ENCODE measurements at places on chromosomes 1 and 21.
A peak's percentile ranks its signal among the peaks of the same experiment; 100 is the strongest.

GRCh38 chr1:153390938-153391710 lies at the start of gene S100A8:
S100A8 (minus strand) TSS chr1:153391073; CDS start chr1:153390535, 538 bp downstream.
- DNase-seq = no peak

- DNase-seq = no peak
These were observed 162.6 kb upstream of the IRF2BP2 start for GRCh38 chr1:234772345-234773147.

GRCh38 chr21:38774152-38774551 lies 31.6 kb upstream of the ETS2 start:
- DNase-seq = no peak

DNA sequence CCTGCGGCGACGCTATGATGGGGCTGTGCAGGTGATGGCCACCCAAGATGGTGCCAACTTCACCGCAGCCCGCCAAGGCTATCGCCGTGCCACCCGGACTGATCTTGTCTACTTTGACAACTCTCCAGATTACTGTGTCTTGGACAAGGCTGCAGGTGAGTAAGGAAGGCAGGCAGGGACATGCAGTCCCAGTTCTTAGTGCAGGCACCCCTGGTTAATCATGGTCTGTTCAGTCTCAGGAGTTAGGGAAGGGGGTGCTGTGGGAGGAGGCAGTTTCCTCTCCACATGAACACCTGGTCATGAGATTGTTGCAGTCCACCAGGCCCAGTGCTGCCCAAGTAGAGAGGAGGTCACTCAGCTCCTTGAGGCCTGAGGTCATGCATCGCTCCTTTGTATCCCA lies 8.5 kb downstream of the WNT2B start:
- no peak for DNase-seq

GRCh38 chr1:205142102-205142469 lies 20.3 kb upstream of the RBBP5 start:
- no peak for DNase-seq

DNA sequence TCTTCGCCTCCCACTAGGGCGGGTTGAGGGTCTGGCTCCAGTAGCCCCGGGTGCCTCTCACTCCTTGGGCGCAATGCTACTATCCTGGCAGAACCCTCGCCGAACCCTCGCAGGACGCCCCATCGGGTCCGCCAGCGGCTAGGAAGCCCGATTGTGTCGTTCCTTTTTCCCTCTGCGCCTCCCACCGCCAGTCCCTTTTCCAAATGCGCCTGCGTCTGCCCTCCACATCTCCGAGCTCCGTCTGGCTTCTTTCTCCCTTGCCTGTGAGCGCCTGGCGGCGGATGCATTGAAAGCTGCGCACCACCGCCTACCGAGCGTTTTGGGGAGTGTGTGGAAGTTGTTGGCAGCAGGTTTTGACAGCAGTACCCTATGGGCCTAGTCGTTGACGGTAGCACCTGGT lies 1.0 kb upstream of the DIRAS3 start:
- DNase-seq = no peak

GRCh38 chr1:207798847-207799246 lies 47.0 kb downstream of the CD46 start:
- no peak for DNase-seq

DNA sequence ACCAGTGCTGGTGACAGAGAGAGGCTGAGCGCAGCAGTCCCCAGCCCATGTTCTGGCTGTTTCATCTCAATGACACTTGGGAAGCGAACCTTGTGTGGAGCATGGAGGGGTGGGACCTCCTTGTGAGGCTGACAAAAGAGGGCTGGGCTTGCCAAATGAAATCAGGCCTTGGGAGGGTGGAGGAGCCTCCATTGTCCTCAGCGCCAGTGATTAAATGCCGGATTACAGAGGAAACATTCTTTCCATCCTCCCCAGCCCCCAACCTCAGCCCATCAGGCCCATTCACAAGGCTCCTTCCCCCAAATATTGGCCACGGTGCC lies 63.3 kb upstream of the PAXBP1 start:
- no peak for DNase-seq

DNA sequence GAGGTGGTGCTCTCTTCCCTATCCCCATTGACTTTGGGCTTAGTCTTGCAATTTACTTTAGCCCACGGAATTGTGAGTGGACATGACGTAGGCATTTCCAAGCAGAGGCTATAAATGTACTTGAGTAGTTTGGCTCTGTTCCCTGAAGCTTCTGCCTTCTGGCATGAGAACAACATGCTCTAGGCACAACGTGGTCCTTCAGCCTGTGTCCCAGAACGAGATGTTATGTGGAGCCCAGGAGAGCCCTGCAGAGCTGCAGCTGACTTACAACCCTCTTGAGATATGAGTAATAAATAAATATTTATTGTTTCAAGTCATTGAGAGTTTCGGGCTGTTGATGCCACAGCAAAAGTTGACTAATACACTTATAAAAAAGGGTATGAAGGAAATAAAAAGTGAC lies 105.2 kb upstream of the HMGB4 start:
- DNase-seq = no peak

DNA sequence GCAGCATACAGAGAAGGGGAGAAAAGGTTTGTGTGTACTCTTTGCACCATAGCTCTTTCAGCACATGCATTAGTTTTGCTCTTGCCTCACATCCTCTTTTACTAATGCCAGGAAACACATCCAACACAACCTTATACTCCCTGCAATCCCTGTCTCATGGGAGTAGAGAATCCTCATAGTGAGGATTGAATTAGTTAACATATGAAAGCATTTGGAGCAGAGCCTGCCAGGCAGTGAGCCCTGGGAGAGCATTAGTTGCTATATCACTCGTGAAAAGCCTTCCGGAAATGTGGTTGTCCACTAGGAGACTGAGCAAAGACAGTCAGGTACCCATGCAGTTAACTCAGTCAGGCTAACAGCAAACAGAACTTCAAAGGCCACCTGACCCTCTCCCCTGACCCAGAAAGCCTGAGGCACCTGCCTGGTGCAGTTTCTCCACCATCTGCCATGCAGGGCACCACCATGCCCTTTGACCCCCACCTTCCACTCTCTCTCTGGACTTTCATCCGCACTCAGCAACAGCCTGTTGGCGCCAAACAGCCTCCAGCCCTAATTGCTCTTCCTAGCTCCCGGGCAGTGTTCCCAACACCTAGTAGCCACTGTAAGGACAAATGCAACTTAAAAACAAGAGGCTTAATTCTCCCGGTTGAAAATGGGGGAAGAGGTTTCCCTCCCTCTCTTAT lies 14.9 kb upstream of the AGT start:
- no peak for DNase-seq

DNA sequence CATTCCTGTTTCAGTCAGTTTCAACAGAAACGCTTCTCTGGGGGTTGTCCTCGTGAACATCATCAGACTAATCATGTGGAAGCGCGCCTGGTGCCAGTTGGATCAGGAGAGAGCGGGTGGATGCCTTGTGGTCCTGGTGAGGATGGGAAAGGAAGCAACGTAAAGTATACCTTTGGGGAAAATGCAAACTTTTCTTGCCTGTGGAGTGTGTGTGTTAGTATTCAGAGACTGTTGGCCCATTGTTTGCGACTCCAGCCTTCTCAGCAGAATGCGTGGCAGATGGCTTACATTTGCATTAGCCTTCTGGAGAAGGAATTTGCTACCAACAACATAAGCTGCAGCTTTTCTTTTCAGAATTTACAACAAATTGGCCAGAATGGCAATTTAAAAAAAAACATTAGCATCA lies 173.9 kb downstream of the RWDD3 start:
- DNase-seq = no peak

DNA sequence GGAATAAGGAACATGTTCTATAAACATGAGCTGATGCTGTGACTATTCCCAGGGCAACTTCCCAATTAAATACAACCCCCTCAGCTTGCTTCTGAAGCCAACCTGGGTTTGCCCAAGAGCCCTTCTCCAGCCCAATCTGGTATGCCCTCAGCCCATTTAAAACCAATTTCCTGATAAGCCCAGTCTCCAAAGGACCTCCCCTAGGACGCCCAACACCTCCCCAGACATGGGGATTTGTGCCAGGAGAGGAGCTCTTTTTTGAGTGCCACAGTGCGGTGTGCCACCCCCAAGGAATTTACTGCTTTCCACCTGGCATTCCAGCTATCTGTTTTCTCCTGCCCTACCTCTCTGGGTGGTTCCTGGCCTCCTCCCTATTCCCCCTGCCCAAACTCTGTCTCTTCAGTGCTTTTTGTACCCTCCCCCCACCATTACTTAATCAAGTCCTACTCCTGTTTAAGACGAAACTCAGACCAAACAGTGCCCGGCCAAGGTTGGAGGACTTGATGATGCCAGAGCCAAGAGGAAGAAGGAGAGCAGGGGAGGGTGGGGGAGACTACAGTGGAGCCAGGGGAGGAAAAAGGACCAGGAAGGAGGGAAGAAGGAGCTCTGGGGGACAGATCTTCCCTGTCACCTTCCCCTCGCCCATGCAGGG lies 11.4 kb upstream of the EFNA1 start:
- DNase-seq = no peak

- no peak for DNase-seq
These were observed 24.3 kb downstream of the COL6A2 start for GRCh38 chr21:46122237-46122671.

- DNase-seq = peak; percentile 57
These were observed 90.7 kb upstream of the VAMP3 start for GRCh38 chr1:7680207-7680954.

DNA sequence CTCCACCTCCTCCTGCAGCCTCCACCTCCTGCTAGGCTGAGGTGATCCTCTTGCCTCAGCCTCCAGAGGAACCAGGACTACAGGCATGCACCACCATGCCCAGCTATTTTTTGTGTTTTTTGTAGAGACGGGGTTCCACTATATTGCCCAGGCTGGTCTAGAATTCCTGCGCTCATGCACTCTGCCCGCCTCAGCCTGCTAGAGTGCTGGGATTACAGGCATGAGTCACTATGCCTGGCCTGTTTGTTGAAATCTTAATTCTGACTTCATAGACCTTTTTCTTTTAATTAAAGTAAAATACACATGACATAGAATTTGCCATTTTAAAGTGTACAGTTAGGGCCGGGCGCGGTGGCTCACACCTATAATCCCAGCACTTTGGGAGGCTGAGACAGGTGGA lies 42.7 kb downstream of the FAAP20 start:
- no peak for DNase-seq

- no peak for DNase-seq
These were observed 649 bp downstream of the AHDC1 start for GRCh38 chr1:27603309-27603680.

DNA sequence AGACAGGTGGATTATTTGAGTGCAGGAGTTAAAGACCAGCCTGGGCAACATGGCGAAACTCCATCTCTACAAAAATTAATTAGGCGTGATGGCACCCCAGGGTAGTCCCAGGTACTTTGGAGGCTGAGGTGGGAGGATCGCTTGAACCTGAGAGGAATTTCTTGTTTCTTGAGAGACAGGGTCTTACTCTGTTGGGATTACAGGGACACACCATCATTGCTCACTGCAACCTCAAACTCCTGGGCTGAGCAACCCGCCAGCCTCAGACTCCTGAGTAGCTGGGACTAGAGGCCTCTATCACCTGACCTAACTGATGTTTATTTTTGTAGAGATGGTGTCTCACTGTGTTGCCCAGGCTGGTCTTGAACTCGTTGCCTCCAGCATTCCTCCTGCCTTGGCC lies 24.8 kb downstream of the DHX9 start:
- no peak for DNase-seq

- no peak for DNase-seq
These were observed 467.8 kb downstream of the CAMTA1 start for GRCh38 chr1:7253118-7253480.

- no peak for DNase-seq
These were observed 32.1 kb downstream of the EYA3 start for GRCh38 chr1:28056129-28056925.

DNA sequence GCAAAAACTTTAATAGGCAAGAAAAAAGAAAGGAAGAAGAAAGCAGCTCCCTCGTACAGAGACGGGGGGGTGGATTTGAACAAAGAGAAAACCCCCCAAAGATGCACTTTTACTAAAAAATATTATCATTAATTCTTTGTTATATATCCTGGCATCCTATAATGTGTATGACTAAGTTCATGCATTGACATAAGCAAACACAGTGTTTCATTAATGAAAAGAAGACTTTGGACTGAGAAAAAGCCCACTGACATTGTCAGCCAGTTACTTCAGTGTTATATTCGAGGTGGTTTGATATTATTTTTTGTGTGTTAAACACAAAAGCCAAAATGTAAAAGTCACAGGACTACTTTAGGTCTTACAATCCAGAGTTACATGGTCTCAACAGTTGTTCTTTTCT lies 110.1 kb upstream of the DPYD start:
- no peak for DNase-seq

DNA sequence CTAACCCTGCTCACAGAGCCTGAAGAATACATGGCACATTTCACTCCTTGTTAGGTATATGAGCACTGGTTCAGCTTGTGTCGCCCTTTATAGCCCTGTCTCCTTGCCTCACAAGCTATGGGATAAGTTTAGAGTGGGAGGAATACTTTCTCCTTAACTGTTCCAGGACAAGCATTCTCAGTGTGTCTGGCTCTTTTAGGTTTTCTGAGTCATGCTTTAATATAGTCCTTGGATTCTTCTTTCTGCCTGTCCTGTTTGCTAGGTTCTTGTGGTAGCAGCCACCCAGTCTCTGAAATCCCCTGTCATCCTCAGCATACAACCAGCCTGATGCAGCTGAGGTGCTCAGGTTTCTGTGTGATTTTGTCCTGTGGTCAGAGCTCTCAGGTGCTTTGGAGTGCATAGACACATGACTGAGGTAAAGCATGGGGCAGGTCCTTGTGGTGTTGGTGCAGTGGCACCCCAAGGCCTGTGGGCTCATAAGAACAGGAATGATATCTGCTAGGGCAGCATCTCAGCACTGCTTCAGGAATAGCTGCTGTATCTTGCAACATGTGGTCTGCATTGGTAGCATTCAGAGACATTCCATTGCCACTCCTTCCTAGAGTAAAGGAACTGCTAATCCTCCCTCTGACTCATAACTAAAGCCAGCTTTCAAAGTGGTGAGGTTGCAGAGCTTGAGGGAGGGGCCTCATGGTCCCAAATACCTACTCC lies 14.2 kb upstream of the CASQ2 start:
- DNase-seq = no peak

- no peak for DNase-seq
These were observed 6.6 kb upstream of the C1orf174 start for GRCh38 chr1:3906672-3907020.

DNA sequence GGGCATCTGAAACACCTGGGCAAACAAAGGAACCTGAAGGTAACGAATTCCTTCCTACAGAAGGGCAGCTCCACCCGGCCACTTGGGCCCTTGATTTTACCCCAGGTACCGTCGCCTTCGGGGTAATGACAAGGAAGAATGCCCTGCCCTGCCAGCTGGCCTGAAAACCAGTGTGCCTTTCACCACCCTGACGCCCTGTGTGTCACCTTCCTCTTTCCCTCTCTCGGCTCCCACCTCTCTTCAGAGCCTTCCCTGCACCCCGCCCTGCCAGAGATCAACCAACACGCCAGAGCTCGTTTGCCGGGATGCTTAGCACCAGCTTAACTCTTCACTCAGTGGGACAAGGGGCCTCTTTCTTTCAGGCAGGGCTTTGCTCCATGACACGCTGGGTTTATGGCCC lies 86.0 kb downstream of the SIM2 start:
- DNase-seq = no peak

DNA sequence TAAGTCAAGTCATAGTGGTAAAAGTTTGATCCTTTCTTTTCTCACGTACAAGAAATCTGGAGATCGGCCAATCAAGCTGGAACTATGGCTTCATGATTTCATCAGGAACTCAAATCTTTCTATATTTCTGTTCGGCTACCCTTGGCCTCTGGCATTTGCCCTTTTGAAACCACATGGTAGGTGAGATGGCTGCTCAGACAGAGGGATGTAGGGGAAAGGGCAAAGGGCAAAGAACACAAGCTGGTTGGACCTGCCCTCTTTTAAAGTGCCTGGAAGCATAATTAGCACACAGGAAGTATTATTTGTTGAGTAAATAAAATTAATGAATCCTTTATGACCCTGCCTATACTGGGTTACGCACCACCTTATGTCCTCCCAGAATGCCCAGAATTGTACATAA lies 11.5 kb upstream of the RGS1 start:
- no peak for DNase-seq
